Activated CD4-positive, alpha-beta T cell treated with anti-CD3 and anti-CD28 coated beads for 48 hours (primary cell): ENCODE measurements at places on chromosomes 6 and 20.

DNA sequence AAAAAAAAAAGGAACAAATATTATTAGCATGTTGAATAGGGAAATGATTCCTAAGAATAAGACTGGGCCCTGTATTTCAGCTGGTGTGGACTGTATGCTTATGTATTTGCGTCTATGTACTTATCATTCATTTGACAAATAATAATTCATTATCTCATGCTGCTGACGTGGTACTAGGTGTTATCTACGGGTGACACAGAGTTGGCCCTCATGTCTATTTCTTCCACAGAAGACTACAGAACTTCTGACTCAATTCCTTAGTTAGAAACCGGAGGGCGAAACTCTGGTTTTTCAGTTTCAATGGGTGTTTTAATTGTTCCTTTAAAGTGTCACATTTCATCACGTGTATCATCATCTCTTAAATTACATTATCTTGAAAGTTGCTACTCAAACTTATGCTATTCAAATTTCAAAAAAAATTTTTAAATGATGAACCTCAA lies 305.9 kb downstream of the CLIC5 start:
- DNase-seq: peak; percentile 57

- no peak for DNase-seq
Observed at GRCh38 chr20:10928841-10929421, 255.1 kb upstream of the JAG1 start.

- no peak for DNase-seq
Observed at GRCh38 chr6:13915561-13916229, 9.1 kb upstream of the RNF182 start.

GRCh38 chr20:62406635-62407176 lies 379 bp downstream of the CABLES2 start:
- no peak for DNase-seq

- no peak for DNase-seq
Observed at GRCh38 chr6:42724825-42725224, 2.4 kb upstream of the PRPH2 start.

DNA sequence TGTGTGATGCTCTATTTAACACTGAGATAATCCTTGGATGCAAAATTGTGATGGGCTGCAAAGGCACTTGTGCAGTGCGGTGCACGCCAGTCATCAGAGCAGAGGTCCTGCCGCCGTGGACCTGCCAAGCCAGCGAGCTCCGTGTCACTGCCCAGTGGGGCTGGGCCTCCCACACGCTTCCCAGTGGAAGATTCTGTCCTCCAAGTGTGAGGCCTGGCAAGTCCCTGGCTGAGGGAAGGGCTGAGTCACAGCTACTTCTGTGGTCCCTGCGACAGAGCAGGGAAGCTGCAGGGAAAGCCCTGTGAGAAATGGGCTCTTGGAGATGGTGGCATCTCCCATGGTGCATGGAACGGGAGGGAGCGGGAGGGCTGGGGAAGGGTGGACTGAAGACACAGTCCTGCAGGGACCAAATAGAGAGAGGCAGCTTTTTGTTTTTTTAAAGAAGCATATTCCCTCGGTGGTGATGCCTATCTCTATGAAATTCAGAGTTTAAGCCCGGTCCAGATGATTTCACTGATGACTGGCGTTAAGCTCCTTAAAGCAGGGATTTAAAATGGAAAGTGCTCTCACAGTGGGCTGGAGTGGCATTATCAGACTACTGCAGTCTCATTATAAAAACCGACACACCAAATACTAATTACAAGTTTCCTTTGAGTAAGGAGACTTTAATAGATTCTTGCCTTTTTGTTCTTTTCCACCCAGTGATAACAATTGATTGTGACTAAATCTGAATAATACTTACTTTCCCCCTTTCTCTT lies 413.7 kb downstream of the QKI start:
- no peak for DNase-seq

DNA sequence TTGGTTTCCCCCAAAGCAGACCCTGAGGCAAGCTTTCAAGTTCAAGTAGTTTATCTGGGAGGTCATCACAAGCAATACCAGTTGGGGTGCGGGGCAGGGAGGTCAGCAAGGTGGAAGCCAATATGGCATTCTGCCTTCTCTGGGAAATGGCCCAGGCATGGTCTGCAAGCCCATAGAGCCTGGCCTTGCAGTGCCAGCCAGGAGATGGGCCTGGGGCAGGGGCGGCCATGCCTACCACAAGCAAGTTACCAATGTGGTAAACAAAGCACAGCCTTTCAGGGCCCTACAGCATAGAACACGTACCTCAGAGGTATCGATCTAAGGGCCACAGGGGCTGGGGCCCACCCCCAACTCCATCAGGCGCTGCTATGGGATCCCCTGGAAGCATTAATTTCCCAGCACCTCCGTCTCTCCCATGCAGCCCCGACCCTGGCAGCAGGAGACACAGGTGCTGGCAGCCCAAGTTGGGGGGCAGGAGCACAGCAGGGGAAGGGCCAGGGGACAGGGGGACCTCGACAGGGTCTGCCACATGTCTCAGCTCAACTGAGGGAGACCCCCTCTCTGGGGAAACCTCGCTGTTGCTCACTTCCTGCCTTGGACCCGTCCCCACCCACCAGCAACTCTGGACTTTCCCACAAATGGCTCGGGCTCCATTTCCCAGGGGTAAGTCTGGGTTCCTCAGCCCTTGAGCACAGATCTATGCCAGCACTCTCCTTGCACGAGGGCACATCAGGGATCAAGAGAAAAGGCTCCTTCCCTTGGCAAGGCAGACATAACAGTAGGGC lies 369.0 kb downstream of the PREX1 start:
- no peak for DNase-seq

GRCh38 chr6:100464903-100465700 lies at the start of gene SIM1:
SIM1 (minus strand) TSS chr6:100464921; CDS start chr6:100463468, 1,453 bp downstream.
- peak; percentile 30 for DNase-seq

GRCh38 chr6:166257911-166258318 lies 50.3 kb downstream of the PRR18 start:
- peak; percentile 63 for DNase-seq
